Stimulated activated CD4-positive, alpha-beta T cell treated with anti-CD3 and anti-CD28 coated beads, Interleukin-15, amount 100 ng/mL, for 1 hour (primary cell): ENCODE measurements at places on chromosomes 6 and 20.

DNA sequence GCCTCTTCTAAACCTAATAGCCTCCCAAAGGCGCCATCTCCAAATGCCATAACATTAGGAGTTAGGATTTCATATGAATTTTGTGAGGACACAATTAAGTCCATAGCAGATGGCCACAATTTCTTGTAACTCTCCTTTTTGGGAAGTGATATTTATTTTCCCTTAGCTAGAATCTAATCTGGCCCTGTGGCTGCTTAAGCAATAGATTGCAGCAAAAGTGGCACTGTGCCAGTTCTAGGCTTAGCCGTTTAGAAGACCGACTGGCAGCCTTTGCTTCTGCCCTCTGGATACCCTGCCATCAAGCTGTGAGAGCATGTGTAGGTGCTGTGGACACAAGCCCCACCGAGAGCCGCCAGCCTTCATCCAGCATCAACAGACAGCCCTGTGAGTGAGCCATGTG is 15.9 kb upstream of the ADGB start:
- no peak for DNase-seq

GRCh38 chr6:111894951-111895350 is 21.7 kb upstream of the FYN start:
- DNase-seq = no peak

GRCh38 chr6:24445704-24446103 is 43.0 kb downstream of the MRS2 start:
- DNase-seq = no peak

DNA sequence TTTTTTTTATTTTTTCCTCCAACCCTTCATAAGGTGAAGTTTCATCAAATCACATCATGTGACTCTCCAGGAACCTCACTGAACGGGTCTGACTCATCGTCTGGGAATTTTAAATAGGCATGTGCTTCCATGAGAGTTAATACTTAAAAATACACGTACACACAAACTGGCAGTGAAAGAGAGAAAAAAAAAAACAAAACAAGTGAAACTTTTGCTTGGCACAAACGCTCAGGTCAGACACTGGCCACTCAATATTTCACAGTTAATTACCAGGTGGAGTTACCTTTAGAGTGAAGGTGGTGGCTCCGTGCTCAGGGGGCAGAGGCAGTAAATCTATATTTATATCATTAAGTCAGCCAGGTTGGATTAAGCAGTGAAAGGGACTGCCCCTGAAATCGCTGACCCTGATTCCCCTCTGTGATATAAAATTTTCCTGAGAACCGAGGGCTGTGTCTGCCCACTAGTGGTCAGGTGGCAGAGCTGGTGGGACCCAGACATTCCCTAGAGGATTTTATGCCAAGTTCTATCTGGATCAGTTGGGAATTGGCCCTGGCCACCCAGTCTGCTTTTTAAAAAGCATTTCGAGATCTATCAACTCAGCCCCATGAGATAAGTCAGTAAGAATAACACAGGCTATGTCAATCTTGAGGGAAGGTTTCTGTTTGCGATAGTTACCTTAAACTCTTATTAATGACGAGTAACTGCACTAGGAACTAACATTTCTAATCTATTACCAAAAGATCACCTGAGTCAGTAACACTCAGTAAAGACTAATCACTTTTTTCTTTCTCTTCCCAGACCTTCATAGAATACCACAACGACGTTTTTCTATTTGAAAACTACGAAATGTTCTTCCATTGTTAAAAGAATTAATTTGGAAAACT is 259.1 kb downstream of the HDGFL1 start:
- no peak for DNase-seq

GRCh38 chr6:43765776-43766499 is 4.1 kb upstream of the VEGFA start:
- DNase-seq = no peak

DNA sequence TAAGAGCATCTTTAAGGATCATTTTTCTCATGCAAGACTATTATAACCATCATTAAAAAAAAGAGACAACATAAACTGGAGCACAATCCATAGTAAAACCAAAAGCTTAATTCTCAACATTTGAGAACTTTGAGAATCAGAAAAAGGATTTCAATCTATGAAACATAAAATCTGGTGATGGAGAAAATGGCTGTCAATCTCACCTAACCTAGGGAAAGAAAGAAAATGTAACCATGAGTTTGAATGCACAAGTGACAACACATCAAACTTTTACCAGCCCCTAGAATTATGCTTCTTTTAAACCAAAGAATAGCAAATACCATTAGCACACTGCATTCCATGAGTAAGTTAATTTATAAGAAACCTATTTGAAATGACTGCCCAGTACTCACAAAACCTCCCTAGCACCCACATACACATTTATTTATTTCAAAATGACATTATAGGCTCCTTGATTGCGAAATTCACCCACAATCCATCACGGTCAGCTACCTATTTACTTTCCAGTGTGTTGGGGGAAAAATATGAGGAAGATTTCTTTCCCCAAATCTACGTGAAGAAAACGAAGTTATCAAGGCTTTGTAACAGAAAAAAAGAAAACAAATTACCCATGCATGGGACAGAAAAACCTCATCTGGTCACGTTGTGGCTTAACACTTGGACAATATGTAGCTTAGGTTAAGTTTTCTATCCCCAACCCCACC is 828 bp downstream of the ASCC3 start:
- no peak for DNase-seq

- no peak for DNase-seq
These were observed 16.5 kb upstream of the FOXQ1 start for GRCh38 chr6:1295420-1295819.
